ENCODE measurements at places on chromosomes 11 and 22.

DNA sequence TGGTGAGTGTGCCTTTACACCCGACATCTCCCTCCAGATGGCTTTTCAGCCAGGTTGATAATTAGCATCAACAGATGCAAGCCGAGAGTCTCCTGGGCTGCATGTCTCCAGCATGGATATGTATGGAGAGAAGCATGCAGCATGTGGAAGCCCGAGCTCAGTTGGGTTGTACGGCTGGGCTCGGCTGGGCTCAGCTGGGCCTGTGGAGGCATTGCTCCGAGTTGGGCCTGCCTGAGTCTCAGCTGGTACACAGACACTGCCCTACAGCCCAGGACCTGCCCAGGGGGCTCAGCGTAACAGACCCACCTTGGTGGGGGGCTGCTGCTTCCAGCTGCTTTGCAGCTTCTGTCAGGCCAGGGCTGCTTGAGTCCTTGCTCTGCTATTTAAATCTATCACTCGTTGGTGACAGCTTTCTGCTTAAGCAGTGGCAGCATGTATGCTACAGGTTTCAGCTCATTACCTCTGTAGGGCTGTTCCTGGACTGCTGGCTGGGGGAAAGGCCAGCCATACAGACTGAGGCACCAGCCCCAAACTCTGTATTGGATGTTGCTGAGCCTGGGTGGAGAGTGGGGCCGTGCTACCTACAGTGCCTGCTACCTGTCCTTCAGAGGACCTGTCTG, 115.5 kb downstream of the TEAD1 start:
- no peak for DNase-seq

DNA sequence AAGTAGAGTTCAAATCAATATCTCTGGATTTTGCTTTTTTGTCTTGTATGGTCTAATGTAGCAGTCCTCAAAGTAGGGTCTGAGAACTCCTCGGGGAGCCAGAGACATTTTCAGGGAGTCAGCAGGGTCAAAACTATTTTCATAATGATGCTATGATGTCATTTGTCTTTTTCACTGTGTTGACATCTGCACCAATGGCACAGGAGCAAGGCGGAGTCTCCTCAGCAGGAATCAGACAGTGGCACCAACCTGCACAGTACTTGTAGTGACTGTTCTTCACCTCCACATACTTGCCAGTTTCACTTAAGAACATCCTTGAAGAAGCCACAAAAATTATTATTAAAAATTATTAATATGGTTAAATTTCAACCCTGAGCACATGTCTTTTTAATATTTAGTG, 14.9 kb upstream of the FXYD6 start:
- DNase-seq: no peak

GRCh38 chr22:46293577-46294260, 3.0 kb upstream of the GTSE1 start:
- DNase-seq: no peak

GRCh38 chr11:13920756-13921155, 41.8 kb upstream of the SPON1 start:
- DNase-seq: no peak

DNA sequence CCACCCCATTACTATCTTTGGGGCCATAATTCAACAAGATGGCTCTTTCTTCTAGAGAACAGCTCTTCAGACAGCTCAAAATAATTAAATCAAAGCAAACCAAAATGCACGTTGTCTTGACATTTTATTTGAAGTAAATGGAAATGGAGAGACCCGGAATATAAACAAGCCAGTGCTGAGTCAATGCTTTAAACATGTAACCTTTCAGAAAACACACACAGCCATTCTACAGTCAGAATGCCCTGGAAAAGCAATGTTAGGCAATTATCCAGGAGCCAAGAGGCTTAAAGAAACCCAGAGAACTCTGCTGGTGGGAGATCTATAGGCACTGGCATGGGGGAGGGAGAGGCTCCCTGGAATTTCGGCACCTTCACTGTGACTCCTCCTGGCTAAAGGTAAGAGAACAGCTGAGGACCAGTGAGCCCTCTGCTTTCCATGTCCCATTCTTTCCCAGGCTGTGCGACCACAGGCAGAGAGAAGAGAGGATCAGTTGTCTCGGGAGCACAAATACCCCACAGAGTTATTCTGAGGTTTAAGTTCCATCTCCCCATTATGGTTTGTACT, 254.0 kb upstream of the CCDC90B start:
- no peak for DNase-seq

GRCh38 chr11:6319001-6319703, 1.1 kb downstream of the CAVIN3 start:
- DNase-seq: no peak

- no peak for DNase-seq
Observed at GRCh38 chr11:35158701-35159510, 19.9 kb downstream of the CD44 start.

DNA sequence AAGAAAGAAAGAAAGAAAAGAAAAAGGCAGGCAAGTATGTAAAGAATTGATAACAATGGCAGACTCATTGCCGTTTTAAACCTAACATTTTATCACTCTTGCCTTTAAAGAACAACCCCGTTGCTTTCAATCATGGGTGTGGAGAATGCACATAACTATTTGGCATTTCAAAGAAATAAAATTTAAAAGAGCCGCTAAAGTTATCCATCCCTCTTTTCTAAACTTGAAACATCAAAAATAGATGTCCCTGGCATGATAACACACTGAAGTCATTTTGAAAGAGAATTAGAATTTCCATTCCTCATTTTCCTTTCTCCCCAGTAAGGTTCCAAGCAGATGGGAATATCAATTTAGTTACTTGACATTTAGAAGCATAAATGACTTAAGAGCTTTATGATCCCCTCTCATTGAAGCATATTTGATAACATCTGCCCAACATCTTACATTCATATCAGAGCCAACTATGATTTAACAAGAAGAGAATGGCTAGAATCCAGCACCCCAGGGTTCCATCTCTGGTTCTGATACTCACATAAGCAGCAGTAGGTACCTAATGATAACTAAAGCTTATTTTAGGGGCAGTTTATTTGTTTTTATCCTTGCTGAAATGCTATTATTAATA, 529.6 kb upstream of the LRRC4C start:
- no peak for DNase-seq

DNA sequence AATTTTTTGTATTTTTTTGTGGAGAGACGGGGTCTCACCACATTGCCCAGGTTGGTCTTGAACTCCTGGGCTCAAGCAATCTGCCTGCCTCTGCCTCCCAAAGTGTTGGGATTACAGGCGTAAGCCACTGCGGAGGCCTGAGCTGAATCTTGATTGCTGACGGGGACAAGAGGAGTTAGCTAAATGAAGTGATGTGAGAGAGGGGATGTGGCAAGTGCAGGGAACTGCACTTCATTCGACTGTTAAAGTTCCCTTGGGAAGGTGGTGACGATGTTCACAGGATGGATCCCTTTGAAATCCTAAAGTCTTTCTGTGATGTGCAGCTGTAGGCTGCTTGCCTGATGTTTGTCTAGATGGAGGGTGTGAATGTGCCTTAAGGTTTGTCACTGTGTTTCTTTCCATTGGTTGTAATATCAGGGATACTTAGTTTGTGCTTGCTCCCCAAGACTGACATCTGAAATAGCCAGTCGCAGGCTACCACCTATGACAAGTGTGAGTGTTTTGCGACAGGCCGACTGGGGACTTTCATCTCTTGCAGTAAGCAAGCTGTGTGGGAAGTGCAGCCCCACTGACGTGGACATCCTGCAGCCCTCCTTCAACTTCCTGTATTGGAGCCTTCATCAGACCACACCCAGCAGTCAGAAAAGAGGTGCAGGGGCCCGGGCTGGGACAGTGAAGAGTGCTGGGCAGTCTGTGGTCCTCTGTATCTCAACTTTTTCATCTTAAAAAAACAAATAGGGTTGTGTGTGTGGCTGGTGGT, 19.6 kb upstream of the CCDC134 start:
- no peak for DNase-seq

DNA sequence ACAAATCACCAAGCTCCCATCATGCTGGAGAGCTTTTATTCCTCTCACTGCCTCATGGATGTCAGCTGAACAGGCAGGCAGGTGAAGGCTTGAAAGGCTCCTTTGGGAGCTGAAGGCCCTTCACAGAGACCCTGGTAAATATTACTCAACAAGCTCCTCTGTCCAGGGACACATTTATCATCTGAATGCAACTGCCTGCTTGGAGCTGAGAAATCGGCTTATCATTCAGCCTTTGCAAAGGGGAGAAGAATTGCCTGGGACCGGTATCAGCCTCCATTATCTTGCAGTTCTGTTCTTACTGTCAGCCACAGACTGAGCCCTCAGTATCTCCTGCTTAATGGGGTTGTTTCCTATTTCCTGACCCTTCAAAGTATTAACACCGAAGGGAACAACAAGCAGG, 113.8 kb upstream of the PITPNB start:
- DNase-seq: peak; percentile 79

DNA sequence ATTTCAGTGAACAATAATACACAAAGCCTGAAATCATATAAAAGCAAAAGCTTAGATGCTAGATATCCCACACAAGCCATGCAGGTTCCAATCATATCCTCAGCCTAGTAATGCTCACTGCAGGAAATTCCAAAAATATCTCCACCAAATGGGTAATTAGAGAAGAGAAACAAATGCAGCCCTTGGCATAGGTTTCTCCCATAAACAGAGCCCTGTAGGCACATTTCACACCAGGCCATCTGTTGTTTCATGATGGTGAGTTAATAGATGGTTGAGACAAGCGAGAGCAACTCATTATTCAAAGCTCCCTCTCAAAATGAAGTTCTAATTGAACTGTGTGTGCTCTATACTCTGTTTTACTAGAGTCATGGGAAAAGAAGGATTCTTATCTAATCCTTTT, 154.6 kb upstream of the TRPC6 start:
- DNase-seq: no peak

GRCh38 chr11:44290208-44290607, 19.7 kb downstream of the ALX4 start:
- DNase-seq: no peak

- no peak for DNase-seq
Observed at GRCh38 chr11:34292111-34292510, 65.7 kb downstream of the ABTB2 start.

- DNase-seq: no peak
Observed at GRCh38 chr11:118519549-118519948, 7.7 kb upstream of the TTC36 start.

DNA sequence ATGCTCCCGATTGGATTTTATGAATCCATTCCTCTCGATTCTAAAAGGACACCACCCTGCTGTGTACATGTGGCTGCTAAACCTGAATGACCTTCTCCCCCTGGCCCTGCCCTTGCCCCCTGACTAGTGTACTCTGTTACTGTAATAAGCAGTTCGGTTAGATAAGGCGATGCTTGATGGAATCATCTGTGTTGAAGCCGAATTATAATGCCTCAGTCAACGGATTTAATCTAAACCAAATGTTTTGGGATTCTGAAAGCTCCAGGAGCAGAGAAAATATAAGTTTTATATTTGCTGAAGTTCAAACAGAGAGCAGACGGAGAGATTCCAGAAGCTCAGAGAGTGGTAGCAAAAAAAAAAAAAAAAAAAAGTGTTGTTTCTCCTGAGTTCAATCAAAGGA, 275.4 kb upstream of the MPPED2 start:
- DNase-seq: no peak

DNA sequence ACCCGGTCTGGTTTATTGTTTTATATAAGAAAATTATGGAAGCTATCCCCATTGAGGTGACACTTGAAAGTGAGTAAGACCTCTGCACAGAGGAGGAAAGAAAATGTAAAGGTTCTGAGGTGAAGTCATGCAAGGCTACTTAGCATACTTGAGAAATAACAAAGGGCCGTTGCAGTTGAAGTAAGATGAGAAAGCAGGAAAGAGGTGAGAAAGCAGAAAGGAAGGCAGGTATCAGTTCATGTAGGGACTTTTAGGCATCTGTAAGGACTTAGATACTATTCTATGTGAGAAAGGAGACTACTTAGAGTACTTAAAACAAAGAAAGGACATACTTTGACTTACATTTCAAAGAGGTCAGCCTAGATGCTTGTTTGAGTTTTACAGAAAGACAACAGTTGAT, 84.7 kb downstream of the CASP12 start:
- DNase-seq: no peak

GRCh38 chr22:25362215-25362882, 142.9 kb downstream of the CRYBB2 start:
- peak; percentile 33 for DNase-seq

DNA sequence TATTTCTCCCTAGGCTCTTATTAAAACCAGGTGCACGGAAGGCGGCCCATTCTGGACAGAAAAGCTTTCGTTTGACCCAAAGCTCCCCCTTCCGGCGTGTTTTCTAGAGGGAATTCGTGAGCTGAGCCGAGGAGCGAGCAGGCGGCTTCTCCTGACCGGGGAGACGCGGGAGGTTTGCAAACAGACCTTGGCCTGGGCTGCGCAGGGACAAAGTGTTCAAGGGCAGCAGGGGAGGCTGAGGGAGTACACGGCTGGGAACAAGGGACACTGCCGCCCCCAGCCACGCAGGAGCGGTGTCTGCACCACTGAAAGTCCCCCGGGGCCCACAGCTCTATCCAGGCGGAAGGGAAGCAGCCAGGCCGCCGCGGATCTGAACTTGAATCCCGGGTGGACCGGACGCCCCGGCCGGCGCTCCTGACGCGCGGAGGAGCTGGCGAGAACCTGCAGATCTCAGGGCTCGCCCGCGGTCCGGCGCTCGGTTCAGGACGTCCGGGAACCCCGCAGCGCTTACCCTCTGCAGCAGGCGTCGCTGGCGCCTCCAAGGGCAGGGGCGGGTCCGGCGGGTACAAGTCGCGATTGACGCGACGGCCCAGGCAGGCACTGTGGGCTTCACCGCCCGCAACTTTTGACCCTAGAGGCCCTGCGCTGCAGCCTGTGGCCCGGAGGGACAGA, 101.9 kb downstream of the WT1 start:
- DNase-seq: no peak

DNA sequence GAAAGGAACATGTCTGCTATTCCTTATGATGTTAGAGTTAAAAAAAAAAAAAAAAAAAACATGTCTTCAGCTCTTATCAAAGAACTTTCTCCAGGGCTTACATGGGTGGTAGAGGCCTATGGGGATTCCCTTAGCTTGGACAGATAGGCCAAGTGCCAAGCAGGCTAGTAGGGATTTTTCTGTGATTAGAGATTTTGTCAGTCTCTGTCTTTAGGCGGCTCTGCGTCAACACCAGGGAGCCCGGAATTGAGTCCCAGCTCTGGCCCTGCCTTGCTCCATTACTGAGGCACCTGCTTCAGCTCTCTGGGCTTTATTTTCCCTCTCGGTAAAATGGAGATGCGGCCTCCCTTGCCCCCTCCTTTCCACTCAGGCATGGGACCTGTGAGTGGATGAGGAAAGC, 13.1 kb downstream of the CRY2 start:
- no peak for DNase-seq

GRCh38 chr11:45100339-45100738, 46.1 kb upstream of the PRDM11 start:
- no peak for DNase-seq

All from NCI-H1092 (cell line).